ENCODE measurements at places on chromosomes 1 and 21.
A peak's percentile ranks its signal among the peaks of the same experiment; 100 is the strongest.

DNA sequence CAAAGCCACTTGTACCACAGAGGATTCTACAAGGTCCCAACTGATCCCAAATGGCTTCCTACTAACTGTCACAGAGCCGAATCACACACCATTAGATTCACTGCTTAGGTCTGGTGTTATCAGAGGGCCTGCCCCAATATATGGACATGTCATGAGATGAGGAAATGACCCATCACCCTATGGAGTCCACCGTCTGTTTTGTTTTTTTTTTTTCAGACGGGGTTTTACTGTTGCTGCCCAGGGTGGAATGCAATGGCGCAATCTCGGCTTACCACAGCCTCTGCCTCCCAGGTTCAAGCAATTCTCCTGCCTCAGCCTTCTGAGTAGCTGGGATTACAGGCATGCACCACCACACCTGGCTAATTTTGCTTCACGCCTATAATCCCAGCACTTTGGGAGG lies 83.8 kb upstream of the ETS2 start:
- H3K27me3 ChIP-seq, result no peaks in the 10 kb centered on the region
- no peak for DNase-seq
- no peaks in the 10 kb centered on the region for H3K4me1 ChIP-seq
- no peak overlapping the region for H3K4me3 ChIP-seq
- no peak overlapping the region for H3K27ac ChIP-seq
- H3K36me3 ChIP-seq, result no peaks in the 10 kb centered on the region

DNA sequence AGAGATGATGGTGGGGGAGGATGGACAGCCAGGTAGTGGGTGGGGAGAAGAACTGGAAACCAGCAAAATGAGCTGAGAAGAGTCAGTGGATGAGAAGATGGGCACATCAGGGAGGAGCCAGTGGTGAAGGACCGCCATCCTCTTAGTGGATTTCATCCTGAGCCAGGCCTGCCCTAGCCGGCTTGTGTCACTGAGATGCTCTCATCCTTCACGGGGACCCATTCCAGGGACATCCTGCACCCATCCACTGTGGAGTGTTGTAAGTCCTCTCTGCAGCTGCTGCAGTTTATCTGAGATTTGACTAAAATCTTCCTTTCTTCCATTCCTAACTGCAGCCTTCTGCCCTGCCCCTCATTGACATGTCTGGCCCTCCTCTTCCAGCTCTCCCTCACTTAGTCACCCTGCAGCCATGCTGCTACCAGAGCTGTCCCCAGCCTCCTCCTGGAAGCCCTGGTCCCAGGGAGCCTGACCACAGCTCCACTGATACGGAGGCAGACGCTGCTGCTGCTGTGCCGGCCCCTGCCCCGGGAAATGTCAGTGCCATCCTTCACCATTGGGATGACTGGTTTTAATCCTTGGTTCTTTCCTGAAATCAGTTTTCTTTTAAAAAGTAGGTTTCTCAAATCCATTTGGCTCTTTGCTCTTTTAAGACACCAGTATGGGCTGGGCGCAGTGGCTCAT lies 33.2 kb downstream of the STUM start:
- H3K4me3 ChIP-seq, result no peak overlapping the region
- H3K36me3 ChIP-seq, result no peaks in the 10 kb centered on the region
- no peak for DNase-seq
- H3K27ac ChIP-seq, result peak overlapping the region; percentile 31
- H3K4me1 ChIP-seq, result no peaks in the 10 kb centered on the region

DNA sequence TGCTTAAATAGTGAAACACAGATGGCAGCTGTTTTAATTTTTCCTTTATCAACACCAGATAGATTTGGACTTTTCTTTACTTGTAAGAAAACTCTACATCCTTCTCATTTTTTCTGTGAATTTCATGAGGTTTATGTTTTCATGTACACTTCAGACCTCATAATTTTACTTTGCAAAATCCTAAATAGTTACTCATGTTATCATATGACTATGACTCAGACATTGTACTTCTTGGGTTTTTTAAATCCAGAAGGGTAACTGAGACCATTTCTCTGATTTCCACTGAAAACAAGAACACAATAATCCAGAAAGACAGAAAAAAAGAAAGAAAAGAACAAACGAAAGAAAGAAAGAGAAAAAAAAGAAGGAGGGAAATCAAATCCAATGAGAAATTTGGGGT lies 1021.6 kb downstream of the NCAM2 start:
- DNase-seq, result no peak
- no peaks in the 10 kb centered on the region for H3K27me3 ChIP-seq
- H3K27ac ChIP-seq, result no peak overlapping the region
- no peak overlapping the region for H3K4me3 ChIP-seq
- no peaks in the 10 kb centered on the region for H3K4me1 ChIP-seq
- no peaks in the 10 kb centered on the region for H3K36me3 ChIP-seq

GRCh38 chr1:36476945-36477344 lies 5.8 kb downstream of the CSF3R start:
- H3K27me3 ChIP-seq, result no peaks in the 10 kb centered on the region
- no peak overlapping the region for H3K4me3 ChIP-seq
- no peak for DNase-seq
- H3K27ac ChIP-seq, result no peak overlapping the region
- H3K4me1 ChIP-seq, result no peaks in the 10 kb centered on the region

DNA sequence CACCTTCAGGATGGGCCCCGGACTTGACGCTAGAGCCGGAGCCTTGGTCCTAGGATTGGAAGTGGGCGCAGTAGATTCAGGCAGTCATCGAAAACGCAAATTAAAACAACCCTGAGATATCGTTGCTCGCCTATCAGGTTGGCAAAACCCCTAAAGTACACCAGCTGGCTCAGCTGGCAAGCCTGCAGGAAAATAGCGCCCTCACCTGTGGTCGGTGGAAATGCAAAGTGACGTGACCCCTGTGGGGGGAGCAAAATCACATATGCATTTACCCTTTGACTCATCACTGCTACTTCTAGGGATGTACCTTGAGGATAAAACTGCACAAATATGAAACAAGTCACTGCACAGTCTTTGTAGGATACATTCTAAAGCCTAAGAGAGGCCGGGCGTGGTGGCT lies 170.3 kb upstream of the TMEM51 start:
- no peak overlapping the region for H3K27ac ChIP-seq
- no peak for DNase-seq
- no peak overlapping the region for H3K4me3 ChIP-seq
- no peaks in the 10 kb centered on the region for H3K27me3 ChIP-seq
- H3K36me3 ChIP-seq, result no peaks in the 10 kb centered on the region

DNA sequence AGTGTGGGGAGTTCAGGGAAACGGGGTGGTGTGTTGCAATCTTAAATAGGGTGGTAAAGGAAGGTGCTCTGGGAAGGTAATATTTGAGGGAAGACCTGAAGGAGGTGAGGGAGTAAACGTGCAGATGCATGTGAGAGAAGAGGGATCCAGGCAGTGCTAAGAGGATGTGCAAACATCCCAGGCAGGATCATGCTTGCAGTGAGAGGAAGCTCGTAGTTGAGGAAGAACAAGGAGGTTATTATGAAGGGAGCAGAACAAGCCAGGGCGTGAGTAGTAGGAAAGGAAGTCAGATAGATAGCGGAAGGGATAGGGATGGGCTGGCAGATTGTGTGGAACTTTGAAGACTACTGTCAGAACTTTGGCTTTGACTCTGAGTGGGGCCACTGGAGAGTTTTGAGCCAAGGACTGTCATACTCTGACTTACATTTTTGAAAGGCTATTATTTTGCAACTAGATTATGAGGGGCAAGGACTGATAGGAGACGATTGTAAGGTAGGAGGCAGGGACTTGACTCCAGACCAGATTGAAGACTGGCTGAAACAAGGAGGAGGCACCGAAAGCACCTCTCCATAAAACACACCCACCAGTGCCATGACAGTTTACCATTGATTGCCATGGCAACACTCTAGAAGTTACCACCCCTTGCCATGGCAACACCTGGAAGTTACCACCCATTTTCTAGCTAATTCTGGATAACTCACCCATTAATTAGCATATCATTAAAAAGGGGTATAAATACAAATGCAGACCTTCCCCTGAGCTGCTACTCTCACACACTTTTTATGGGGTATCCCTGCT lies 67.0 kb downstream of the XCL2 start:
- no peaks in the 10 kb centered on the region for H3K36me3 ChIP-seq
- no peak for DNase-seq
- H3K4me1 ChIP-seq, result peaks cover 40% of the 10 kb centered on the region
- peak overlapping the region; percentile 22 for H3K27ac ChIP-seq
- H3K4me3 ChIP-seq, result no peak overlapping the region
- H3K27me3 ChIP-seq, result no peaks in the 10 kb centered on the region

DNA sequence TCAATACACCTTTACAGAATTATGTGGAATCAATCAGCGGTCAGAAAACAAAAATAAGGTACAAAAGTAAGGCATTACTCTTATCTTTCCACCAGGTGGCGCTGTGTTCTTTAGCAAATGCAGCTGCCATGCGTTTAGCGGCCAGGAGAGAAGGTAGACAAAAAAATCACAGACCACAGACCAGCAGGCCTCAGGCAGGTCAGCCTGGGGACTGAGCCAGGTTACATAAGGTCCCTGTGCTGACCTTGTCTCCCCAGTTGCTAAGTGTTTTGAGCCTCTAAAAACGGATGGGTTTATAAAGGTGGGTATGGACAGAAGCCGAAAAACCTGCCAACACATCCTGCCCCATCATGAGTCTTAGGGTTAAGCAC lies 2.8 kb downstream of the RGS16 start:
- peak; percentile 87 for DNase-seq
- peaks cover 21% of the 10 kb centered on the region for H3K4me1 ChIP-seq
- no peaks in the 10 kb centered on the region for H3K36me3 ChIP-seq
- peak overlapping the region; percentile 61 for H3K27ac ChIP-seq
- H3K4me3 ChIP-seq, result no peak overlapping the region
- no peaks in the 10 kb centered on the region for H3K27me3 ChIP-seq

GRCh38 chr1:105337420-105337819 lies 1587.7 kb downstream of the AMY1C start:
- no peak for DNase-seq
- no peaks in the 10 kb centered on the region for H3K4me1 ChIP-seq

- H3K4me3 ChIP-seq, result no peak overlapping the region
- H3K36me3 ChIP-seq, result no peaks in the 10 kb centered on the region
- H3K27me3 ChIP-seq, result no peaks in the 10 kb centered on the region
- H3K27ac ChIP-seq, result no peak overlapping the region
- H3K4me1 ChIP-seq, result no peaks in the 10 kb centered on the region
Measured at GRCh38 chr1:44870096-44870495, 27.0 kb upstream of the PTCH2 start.

All from sigmoid colon (tissue), 7 donors.